ENCODE measurements at places on chromosomes 2 and 18. TPM values are rescaled to one million over a fixed set of nuclear protein-coding genes. Genes with fewer than 3 reads are reported as not detected.

DNA sequence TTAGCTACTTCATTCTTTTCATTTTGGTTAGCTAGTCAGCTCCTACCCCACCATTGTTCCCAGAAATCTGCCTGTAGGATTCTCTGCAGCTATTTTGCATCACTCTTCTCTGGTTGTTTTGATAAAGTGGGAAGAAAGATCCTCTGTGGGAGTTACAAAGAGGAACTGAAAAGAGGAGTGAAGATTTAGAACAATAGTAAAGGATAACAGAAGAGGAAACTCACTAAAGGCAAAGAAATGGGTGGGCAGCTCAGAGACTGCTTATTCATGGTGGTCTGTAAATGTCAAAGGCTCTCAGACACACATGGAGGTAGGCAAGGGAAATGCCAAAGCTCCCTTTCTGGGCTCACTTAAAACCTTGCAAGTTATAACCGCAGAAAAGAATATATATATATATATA, 17.2 kb upstream of the CD207 start:
- H3K27me3 ChIP-seq = peaks cover 3% of the 10 kb centered on the region
- H3K4me1 ChIP-seq = no peaks in the 10 kb centered on the region
- no peak overlapping the region for H3K27ac ChIP-seq
- H3K36me3 ChIP-seq = no peaks in the 10 kb centered on the region

DNA sequence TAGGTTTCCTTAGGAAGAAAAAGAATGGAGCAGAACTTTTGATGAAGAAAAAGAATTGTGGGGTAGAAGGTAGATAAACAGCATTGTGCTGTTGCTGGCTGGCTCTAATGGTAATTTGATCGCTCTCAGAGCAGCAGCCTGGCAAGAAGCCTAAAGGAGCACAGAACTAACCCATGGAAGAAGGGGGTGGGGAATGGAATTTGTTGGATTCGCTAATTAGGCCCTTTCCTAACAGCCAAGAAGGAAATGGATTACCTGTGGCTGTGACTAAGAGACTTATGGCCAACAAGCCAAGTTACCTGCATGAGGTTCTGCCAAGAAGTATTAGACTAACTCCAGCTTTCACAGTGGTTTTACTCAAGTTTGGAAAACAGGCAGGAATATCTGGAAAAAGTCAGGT, 210.6 kb downstream of the IKZF2 start:
- H3K27ac ChIP-seq = no peak overlapping the region
- no peak overlapping the region for H3K4me3 ChIP-seq
- no peaks in the 10 kb centered on the region for H3K27me3 ChIP-seq
- no peak for DNase-seq

- DNase-seq = no peak
- no peaks in the 10 kb centered on the region for H3K4me1 ChIP-seq
- H3K36me3 ChIP-seq = no peaks in the 10 kb centered on the region
- no peak overlapping the region for H3K4me3 ChIP-seq
- H3K27me3 ChIP-seq = peaks cover 38% of the 10 kb centered on the region
Measured at GRCh38 chr18:59114160-59114559, 25.5 kb upstream of the SEC11C start.

- no peak for DNase-seq
- no peak overlapping the region for H3K27ac ChIP-seq
- no peaks in the 10 kb centered on the region for H3K27me3 ChIP-seq
- no peaks in the 10 kb centered on the region for H3K36me3 ChIP-seq
Measured at GRCh38 chr2:237319887-237320286, 94.1 kb downstream of the COL6A3 start.

DNA sequence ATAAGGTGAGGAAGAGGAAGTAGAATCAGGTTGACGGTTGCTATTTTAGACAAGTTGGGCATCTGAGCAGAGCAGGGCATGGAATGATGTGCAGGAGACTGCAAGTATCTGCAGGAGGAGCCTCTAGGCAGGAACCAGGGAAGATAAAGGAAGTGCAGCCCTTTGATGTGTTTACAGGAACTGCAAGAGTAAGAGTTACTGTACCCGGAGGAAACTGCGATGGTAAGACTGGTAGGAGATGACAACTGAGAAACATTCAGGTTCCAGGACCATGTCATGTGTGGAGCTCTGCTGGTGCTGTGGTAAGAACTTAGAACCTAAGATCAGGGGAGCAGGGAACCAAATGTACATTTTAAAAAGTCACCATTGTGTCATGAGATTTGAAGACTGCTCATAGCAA, 134.3 kb upstream of the STON1 start:
- no peaks in the 10 kb centered on the region for H3K4me1 ChIP-seq
- no peak for DNase-seq
- no peaks in the 10 kb centered on the region for H3K27me3 ChIP-seq
- no peak overlapping the region for H3K4me3 ChIP-seq
- no peak overlapping the region for H3K27ac ChIP-seq

DNA sequence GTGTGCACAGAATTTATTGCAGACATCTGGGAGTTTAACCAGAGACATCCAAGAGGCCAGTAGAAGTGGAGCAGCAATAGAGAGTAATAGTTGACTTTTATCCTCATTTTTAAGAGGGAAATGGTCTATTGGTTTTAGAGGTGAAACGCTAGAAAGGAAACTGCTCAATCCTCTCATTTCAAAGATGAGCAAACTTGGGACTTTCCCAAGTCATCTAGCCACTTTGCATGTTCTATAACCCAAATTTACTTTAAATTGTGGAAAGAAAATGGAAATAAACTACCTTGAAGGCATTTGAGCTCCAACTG, 601.7 kb downstream of the ARHGAP15 start:
- H3K36me3 ChIP-seq = no peaks in the 10 kb centered on the region
- no peak for DNase-seq
- H3K27me3 ChIP-seq = no peaks in the 10 kb centered on the region
- no peak overlapping the region for H3K27ac ChIP-seq
- no peaks in the 10 kb centered on the region for H3K4me1 ChIP-seq

GRCh38 chr2:181264001-181264400, 193.2 kb upstream of the ITGA4 start:
- no peak overlapping the region for H3K27ac ChIP-seq
- no peak for DNase-seq
- H3K36me3 ChIP-seq = no peaks in the 10 kb centered on the region
- H3K4me1 ChIP-seq = no peaks in the 10 kb centered on the region
- no peak overlapping the region for H3K4me3 ChIP-seq
- H3K27me3 ChIP-seq = no peaks in the 10 kb centered on the region

DNA sequence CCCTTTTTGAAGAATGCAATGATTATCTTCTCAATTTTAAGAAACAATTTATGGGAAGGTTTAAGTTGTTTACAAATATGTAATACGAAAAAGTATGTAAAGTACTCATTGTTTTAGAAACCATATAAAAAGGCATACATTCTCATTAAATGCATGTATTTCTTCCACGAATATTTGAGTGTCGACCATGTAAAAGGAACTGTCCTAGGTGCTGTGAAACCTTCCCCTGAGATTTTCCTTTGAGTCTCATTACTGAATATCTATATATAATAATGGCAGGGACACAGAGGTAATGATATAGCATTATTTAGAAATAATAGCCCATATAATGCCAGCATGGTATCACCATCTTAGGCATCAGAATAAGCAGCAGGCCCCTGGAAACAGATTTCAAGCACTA, 239.3 kb downstream of the ERBB4 start:
- H3K27ac ChIP-seq = no peak overlapping the region
- no peak for DNase-seq
- H3K4me1 ChIP-seq = no peaks in the 10 kb centered on the region
- H3K4me3 ChIP-seq = no peak overlapping the region
- H3K27me3 ChIP-seq = no peaks in the 10 kb centered on the region
- no peaks in the 10 kb centered on the region for H3K36me3 ChIP-seq

- H3K36me3 ChIP-seq = no peaks in the 10 kb centered on the region
- peaks cover 14% of the 10 kb centered on the region for H3K4me1 ChIP-seq
- no peak overlapping the region for H3K4me3 ChIP-seq
- no peak overlapping the region for H3K27ac ChIP-seq
- no peak for DNase-seq
- H3K27me3 ChIP-seq = no peaks in the 10 kb centered on the region
Measured at GRCh38 chr2:61463769-61464475, 7.0 kb downstream of the USP34 start.

The DUSP2 gene
- total RNA-seq = 90.1 TPM

The SLC9A4 gene
- 1.3 TPM for total RNA-seq

The ANO7 gene
- total RNA-seq = 1.4 TPM

The TUBA4B gene
- total RNA-seq = not detected

The PSMA8 gene
- total RNA-seq = not detected

The CASP8 gene
- total RNA-seq = 11.9 TPM

The MROH2A gene
- not detected for total RNA-seq

The SIX3 gene
- total RNA-seq = not detected

The SP5 gene
- total RNA-seq = 0.89 TPM

Data from suprapubic skin (tissue), 4 donors.